ENCODE measurements at places on chromosomes 5 and 9.

DNA sequence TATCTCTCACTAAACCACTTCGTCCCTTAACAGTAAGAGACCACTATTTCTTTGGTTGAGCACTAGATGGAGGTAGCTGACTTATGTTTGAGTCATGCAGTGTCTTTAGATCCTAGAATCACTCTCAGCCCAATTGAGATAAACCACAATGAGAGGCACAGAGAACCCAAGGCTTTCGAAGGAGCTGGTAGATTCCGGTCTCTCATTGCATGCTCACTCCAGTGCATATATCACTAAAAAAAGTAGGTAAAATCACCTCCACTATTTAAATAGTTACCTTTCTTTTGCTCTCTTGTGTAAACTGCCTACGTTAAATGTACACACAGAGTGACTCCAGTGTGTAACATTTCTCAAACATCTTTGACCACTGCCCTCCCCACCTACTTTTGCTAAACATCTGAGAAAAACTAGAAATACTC is 27.6 kb downstream of the ACTL7A start:
- DNase-seq = no peak

DNA sequence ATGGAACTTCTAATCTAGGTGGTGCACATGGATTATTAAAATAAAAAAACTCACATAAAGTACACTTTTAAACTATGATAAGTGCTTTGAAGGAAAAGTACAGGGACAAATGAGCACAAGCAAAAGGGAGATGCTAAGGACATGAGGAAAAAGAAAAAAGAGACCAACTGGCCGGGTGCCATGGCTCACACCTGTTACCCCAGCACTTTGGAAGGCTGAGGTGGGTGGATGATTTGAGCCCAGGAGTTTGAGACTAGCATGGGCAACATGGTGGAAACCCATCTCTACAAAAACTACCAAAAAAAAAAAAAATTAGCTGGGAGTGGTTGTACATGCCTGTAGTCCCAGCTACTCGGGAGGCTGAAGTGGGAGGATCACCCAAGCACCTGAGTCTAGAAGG is 67.1 kb downstream of the SH3TC2 start:
- no peak for DNase-seq

GRCh38 chr9:130823435-130823834 is 11.6 kb upstream of the ABL1 start:
- no peak for DNase-seq

DNA sequence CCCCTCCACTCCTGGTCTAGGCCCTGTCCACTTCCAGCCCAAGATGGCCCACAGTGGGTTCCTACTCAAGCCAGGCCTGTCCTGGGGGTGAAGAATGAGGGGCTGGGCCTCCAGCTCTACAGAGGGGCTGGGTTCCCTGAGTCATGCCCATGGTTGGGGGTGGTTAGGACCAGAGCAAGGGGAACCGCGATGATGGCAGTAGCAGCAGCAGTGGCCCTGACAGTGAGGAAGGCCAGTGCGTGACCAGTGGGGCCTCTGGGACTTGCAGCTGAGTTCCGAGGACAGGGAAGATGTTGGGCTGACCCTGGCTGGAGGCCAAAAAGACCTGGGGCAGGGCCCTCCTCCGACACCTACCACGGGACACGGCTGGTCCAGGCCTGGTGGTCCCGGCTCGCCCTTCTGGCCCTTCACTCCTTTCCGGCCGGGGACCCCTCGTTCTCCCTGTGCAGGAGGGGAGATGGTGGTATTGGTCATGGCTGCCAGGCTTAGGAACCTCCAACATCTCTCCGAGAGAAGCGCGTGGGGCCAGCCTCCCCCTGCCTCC is 9.2 kb upstream of the PHYKPL start:
- DNase-seq = no peak

GRCh38 chr5:147504011-147504410 is 5.9 kb downstream of the DPYSL3 start:
- no peak for DNase-seq

- DNase-seq = peak; percentile 27
Observed at GRCh38 chr9:107313555-107314096, 30.5 kb downstream of the RAD23B start.

DNA sequence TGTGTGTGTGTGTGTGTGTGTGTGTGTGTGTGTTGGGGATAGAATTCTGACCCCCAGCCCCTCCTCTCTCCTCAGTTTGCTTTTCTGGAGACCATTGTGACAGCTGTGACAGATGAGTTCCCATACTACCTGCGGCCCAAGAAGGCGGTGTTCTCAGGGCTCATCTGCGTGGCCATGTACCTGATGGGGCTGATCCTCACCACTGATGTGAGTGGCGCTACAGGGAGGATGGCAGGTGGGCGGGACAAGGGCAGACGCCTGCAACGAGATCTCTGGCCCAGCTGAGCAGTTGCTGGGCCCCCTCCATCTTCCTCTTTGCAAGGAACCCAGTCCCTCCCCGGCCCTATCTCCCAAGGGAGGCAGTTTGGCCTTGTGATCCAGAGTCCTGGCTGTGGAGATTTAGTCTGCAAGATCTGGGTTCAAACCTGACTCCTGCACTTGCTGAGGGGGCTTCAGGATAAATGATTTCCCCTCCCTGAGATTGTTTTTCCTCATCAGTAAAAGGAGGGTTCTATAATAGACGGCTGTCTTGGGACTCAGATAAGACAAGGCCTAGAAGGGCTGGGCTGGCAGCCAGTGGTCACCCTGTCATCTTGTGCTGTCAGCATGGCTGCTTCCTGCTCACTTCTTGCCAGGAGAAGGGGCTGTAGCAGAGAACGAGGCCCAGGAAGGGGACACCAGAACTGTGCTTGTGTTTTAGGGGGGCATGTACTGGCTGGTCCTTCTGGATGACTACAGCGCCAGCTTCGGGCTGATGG is 14.1 kb downstream of the SLC6A7 start:
- no peak for DNase-seq

DNA sequence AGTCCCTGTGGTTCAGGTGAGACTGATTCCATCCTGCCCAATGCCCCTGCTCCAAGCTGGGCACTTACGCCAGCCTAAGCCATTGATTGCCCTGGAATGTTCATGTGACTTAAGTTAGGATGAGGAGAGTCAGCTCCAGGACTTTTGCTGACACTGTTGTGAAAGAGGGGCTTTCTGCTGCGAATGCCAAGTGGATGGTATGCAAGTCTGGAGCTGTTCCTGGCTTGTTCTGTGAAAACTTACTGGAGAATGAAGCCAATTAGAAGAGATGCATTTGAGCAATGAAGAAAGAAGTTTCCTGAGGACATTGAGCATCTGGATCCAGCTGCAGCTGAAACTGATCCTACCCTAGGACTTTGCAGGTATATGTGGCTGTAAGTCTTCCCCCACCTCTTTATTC is 61.2 kb upstream of the ZFR start:
- DNase-seq = no peak
